ENCODE measurements at places on chromosomes 7 and 10.

DNA sequence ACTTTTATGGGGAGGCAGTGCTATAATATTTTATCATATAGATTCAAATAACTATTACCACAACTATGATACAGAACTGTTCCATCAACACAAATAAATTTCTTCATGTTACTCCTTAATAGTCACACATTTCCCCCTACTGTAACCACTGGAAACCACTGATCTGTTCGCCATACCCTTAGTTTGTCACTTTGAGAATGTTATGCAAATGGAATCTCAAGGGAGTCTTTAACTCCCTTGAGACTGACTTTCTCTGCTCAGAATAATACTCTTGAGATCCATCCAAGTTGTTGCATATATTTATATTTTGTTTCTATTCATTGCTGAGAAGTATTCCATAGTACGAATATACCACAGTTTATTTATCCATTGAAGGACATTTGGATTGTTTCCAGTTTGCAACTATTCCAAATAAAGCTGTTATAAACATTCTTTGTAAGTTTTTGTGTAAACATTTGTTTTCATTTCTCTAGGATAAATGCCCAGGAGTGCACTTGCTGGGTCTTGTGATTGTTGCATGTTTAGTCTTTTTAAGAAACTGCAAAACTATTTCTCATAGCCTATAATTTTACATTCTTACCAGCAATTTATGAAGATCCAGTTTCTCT is 19.7 kb upstream of the PON2 start:
- DNase-seq = no peak

DNA sequence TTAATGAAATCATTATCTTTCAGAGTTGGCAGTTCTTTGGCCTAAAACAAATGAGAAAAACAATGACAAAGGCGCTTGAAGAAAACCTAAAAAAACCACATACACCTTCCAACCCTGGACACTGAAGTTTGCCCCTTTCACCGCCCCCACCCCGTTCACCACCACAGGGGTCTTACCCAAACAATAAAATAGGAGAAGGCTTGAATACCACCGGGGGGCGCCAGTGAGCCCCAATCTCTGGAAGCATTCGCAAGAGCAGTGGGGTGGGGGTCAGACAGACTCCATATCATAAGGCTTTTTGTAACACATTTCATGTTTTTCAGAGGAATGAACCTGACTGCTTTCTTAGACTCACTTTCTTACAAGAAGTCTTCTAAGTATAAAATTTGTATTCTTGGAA is 163.6 kb downstream of the PIP4K2A start:
- DNase-seq = peak; percentile 19

GRCh38 chr10:116713846-116714245 is 28.5 kb downstream of the HSPA12A start:
- no peak for DNase-seq

GRCh38 chr7:80593869-80594586 is 44.4 kb upstream of the CD36 start:
- no peak for DNase-seq

DNA sequence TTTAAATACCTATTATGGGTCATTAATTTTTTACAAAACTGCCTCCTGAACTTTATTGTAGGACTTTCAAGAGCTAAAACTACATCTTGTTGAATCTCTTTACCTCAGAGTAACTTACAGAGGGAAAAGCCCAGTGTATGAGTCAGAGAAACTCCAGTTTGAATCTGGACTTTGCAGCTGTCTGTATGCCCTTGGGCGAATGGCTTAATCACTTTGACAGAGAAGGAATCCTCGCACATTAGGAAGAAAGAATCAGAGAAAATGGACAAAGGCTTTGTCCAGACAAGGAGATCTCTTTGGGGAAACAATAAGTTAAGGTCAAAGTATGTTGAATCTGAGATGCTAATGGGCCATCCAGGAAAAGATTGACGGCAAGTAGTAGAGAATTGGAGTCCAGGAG is 484.2 kb upstream of the CELF2 start:
- peak; percentile 14 for DNase-seq

DNA sequence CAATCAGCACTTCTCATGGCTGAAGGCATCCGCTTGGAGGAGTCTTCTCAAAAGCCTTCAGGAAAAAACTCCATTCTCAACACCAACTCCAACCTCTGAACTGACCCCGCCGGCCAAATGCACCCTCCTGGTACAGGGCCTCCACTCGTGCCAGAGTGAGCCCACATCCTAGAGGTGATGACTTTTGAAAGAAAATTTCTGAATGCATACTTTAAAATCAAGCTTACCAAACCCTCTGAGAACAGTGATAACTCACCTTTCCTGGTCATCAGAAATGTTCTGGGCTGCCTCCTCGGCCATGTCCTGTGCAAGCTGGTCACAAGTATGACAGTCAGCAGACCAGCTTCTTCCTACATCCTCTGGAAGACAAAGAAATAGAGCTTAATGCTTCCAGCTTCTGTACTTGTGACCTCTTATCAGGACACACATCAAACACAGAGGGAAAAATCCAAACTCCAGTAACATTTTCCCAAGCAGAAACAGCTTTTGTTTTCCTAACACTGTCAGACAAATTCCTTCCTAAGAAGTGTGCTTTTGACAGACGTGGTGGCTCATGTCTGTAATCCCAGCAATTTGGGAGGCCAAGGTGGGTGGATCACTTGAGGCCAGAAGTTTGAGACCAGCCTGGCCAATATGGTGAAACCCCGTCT is at the start of gene PKD1L1:
PKD1L1 (minus strand) TSS at position 326 of the 650 bp plus-strand sequence; CDS start at position 300, 26 bp downstream.
- no peak for DNase-seq

DNA sequence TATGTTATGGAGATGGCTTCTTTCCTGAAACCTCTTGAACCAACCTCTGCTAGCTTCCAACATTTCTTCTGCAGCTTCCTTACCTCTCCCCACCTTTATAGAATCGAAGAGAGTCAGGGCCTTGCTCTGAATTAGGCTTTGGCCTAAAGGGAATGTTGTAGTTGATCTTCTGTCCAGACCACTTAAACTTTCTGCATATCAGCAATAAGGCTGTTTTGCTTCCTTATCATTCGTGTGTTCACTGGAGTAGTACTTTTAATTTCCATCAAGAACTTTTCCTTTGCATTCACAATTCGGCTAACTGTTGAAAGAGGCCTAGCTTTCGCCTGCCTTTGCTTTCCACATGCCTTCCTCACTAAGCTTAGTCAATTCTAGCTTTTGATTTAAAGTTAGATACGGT is 48.0 kb downstream of the KLHDC10 start:
- DNase-seq = no peak

GRCh38 chr10:82378146-82378545 is 503.2 kb downstream of the NRG3 start:
- DNase-seq = peak; percentile 73

DNA sequence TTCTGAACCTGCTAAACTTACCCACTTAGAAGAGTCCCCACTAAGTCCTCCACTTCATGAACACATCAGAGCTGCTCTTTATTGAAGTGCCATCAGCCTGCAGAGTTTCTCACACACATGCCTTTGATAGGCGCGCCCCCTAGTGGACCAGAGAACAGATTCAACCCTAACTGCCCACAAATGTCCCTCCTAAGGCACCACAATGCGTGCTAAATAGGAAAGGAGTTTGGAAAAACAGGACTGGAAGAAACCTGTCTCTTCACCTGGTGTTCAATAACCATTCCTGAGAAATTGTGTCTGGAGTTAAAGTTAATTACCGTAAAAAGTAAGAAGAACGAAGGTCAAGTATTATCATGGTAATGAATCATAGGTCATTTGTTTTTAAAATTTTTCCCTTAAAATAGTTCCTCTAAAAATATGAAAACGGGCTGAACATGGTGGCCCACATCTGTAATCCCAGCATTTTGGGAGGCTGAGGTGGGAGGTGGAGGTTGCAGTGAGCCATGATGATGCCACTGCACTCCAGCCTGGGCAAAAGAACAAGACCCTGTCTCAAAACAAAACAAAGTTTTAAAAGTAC is 249.7 kb downstream of the ELMO1 start:
- peak; percentile 67 for DNase-seq

All from fibroblast of skin of right quadriceps (primary cell).